ENCODE measurements at places on chromosomes 11 and 22. TPM values are rescaled to one million over a fixed set of nuclear protein-coding genes. Genes with fewer than 3 reads are reported as not detected.

LRRC55 gene
- 0.45 TPM for total RNA-seq

OR2AG2 gene
- 0.11 TPM for total RNA-seq

APOL3 gene
- 8.6 TPM for total RNA-seq

UCP2 gene
- 46.7 TPM for total RNA-seq

GRCh38 chr11:1654388-1655167, 25.0 kb downstream of the KRTAP5-5 start:
- no peak for DNase-seq

- no peak for DNase-seq
Measured at GRCh38 chr22:48666620-48667019, 1161.1 kb downstream of the BRD1 start.

GRCh38 chr11:1554981-1555712, 16.9 kb downstream of the DUSP8 start:
- DNase-seq: no peak

- DNase-seq: no peak
Measured at GRCh38 chr22:29457730-29458129, 19.3 kb downstream of the RFPL1 start.
